ENCODE measurements at places on chromosomes 13 and 19.

- H3K4me3 ChIP-seq = peak overlapping the region; percentile 98
- peaks cover 51% of the 10 kb centered on the region for H3K36me3 ChIP-seq
- no peaks in the 10 kb centered on the region for H3K27me3 ChIP-seq
- H3K27ac ChIP-seq = peak overlapping the region; percentile 96
- peak; percentile 74 for DNase-seq
- H3K4me1 ChIP-seq = peaks cover 54% of the 10 kb centered on the region
These were observed 4.8 kb downstream of the PPP6R1 start for GRCh38 chr19:55253842-55254624.

GRCh38 chr13:40031031-40031430 is 375.6 kb downstream of the COG6 start:
- H3K27me3 ChIP-seq = no peaks in the 10 kb centered on the region
- H3K4me3 ChIP-seq = no peak overlapping the region

- H3K27ac ChIP-seq = peak overlapping the region; percentile 100
- H3K36me3 ChIP-seq = peaks cover 4% of the 10 kb centered on the region
- H3K4me3 ChIP-seq = peak overlapping the region; percentile 93
These were observed 676 bp downstream of the BRCA2 start for GRCh38 chr13:32316028-32316339.

DNA sequence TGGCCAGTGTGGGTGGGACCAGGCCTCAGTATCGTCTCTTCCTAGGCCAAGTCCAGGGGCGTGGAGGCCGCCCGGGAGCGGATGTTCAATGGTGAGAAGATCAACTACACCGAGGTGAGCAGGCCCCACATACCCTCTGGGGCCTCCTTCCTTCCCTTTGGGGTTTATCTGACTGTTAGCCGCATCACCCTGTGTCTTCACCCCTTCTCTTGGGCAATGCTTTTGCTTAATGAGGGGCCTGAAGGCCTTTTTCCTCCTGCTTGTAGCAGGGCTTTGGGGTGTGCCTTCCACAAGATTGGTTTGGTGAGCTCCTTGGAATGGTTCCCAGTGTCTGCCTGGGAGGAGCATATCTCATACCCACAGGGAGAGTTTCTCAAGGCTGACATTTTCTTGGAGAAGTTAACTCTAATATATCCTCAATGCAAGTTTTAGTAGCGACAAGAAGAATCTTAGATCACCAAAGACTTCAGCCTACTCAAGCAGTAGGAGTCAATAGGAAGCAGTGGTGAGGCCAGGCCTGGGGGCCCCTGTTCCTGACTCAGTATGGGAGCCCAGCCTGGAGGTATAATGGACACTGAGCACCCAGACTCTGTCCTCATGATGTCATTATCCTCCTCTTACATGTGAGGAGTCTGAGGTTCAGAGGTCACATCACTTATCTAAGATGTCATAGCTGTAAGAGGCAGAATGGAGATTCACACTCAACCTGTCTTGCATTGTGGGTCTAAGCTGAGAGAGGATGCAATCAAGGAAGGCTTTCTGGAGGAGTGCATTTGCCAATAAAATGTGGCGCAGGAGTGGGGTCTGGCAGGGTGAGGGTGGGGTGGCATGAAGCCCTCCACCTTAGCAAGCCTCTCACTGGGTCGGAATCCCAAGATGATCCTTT is 2.0 kb downstream of the GPI start:
- H3K27ac ChIP-seq = no peak overlapping the region
- H3K27me3 ChIP-seq = no peaks in the 10 kb centered on the region
- H3K4me1 ChIP-seq = peaks cover 23% of the 10 kb centered on the region
- H3K36me3 ChIP-seq = peaks cover 41% of the 10 kb centered on the region
- H3K4me3 ChIP-seq = peak overlapping the region; percentile 58
- no peak for DNase-seq

- peaks cover 28% of the 10 kb centered on the region for H3K27me3 ChIP-seq
- no peak overlapping the region for H3K4me3 ChIP-seq
- peaks cover 2% of the 10 kb centered on the region for H3K36me3 ChIP-seq
These were observed 50.8 kb downstream of the RFX2 start for GRCh38 chr19:6059396-6059947.

GRCh38 chr19:48795685-48796070 is 15.2 kb downstream of the BCAT2 start:
- no peaks in the 10 kb centered on the region for H3K27me3 ChIP-seq
- peaks cover 27% of the 10 kb centered on the region for H3K36me3 ChIP-seq
- peak overlapping the region; percentile 89 for H3K4me3 ChIP-seq
- no peak for DNase-seq
- peaks cover 15% of the 10 kb centered on the region for H3K4me1 ChIP-seq

DNA sequence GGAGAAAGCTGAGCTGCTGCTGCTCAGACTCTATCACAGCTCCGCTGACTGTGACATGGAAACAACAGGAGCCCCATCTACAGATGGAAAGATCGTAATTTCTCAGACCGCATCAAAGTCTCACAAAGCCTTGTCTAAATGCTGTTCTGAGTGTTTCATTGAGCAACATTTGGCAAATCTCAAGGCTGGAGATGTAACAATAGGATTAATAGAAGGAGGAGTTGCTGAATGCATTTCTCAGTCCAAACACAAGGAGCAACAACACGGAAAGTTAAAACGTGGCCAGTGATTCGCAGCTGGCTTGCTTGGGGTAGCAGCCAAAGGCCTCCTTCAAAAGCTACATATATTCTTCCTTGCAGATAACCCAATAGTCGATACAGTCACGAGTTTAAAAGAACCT is 55.7 kb downstream of the MRPL57 start:
- H3K27ac ChIP-seq = no peak overlapping the region
- H3K4me3 ChIP-seq = no peak overlapping the region
- H3K36me3 ChIP-seq = no peaks in the 10 kb centered on the region
- DNase-seq = no peak

- peaks cover 14% of the 10 kb centered on the region for H3K4me1 ChIP-seq
- no peak overlapping the region for H3K4me3 ChIP-seq
- H3K36me3 ChIP-seq = peaks cover 4% of the 10 kb centered on the region
- peaks cover 18% of the 10 kb centered on the region for H3K27me3 ChIP-seq
These were observed 86.2 kb downstream of the IRS2 start for GRCh38 chr13:109700176-109700575.

DNA sequence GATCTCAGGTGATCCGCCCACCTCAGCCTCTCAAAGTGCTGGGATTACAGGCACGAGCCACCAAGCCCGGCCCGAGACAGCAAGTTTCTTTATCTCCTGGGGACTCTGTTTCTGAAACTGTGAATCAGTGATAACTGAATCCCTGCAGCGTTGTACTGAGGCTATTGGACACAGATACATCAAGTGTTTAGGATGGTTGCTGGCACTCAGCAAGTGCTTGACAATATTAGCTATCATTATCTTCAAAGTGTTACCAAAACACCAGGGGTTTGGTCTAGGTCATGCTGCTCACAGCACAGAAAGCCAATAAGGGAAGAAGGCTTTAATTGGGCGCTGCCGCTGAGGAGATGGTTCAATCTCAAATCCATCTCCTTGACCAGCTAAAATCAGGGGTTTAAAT is 20.5 kb upstream of the PNMA8C start:
- H3K4me1 ChIP-seq = no peaks in the 10 kb centered on the region
- no peaks in the 10 kb centered on the region for H3K36me3 ChIP-seq
- peaks cover 6% of the 10 kb centered on the region for H3K27me3 ChIP-seq

- no peak overlapping the region for H3K27ac ChIP-seq
- no peaks in the 10 kb centered on the region for H3K27me3 ChIP-seq
- H3K4me3 ChIP-seq = no peak overlapping the region
- DNase-seq = no peak
- H3K4me1 ChIP-seq = peaks cover 6% of the 10 kb centered on the region
These were observed 57.2 kb downstream of the ZMYM2 start for GRCh38 chr13:20015763-20016162.

GRCh38 chr19:5625641-5626040 is 2.8 kb downstream of the SAFB start:
- H3K27me3 ChIP-seq = no peaks in the 10 kb centered on the region
- peak overlapping the region; percentile 78 for H3K27ac ChIP-seq
- peaks cover 52% of the 10 kb centered on the region for H3K36me3 ChIP-seq
- no peak for DNase-seq
- peaks cover 39% of the 10 kb centered on the region for H3K4me1 ChIP-seq

- no peak for DNase-seq
- no peak overlapping the region for H3K4me3 ChIP-seq
- H3K27ac ChIP-seq = no peak overlapping the region
- H3K4me1 ChIP-seq = no peaks in the 10 kb centered on the region
- H3K36me3 ChIP-seq = peaks cover 1% of the 10 kb centered on the region
These were observed 210.1 kb downstream of the TBC1D4 start for GRCh38 chr13:75271846-75272245.

DNA sequence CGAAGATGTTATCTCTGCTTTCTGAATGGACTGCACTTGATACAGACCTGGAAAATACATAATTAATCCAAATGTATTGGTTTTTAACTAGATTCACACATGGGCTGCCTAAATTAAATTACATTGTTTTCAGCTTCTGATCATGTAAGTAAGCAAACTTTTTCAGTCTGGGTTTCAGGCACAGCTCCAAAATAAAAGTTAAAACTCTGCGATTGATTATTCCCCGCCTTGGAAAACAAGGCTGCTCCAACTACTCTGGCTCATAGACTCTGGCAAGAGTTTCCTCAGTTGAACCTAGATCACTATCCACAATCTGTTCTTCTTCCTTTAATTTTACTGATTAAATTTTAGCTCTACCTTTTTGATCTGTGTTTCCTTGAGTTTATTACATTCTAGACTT is 526.0 kb upstream of the SPRY2 start:
- no peaks in the 10 kb centered on the region for H3K4me1 ChIP-seq
- no peaks in the 10 kb centered on the region for H3K36me3 ChIP-seq
- no peak overlapping the region for H3K27ac ChIP-seq
- H3K27me3 ChIP-seq = no peaks in the 10 kb centered on the region

DNA sequence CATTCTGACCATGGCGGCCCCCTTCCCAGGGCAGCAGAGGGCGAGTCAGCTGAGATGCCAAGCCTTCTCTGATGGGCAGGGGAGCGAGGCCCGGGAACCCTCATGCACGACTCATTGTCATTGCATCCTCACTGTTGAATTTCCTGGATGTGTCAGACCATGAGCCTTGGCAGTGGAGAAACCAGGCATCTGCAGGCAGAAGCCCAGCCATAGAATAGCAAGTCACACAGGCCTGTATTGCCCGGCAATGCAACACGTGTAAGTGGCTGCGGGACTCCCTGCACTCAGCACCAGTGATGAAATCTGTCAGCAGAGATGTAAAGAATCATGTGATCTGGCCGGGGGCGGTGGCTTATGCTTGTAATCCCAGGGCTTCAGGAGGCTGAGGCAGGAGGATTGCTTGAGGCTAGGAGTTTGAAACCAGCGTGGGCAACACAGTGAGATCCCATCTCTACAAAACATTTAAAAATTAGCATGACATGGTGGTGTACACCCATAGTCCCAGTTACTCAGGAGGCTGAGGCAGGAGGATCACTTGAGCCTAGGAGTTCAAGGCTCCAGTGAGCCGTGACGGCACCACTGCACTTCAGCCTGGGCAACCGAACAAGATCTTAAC is 199.7 kb downstream of the KATNAL1 start:
- H3K27me3 ChIP-seq = peaks cover 6% of the 10 kb centered on the region
- DNase-seq = no peak
- no peak overlapping the region for H3K4me3 ChIP-seq
- no peak overlapping the region for H3K27ac ChIP-seq
- H3K4me1 ChIP-seq = peaks cover 3% of the 10 kb centered on the region

DNA sequence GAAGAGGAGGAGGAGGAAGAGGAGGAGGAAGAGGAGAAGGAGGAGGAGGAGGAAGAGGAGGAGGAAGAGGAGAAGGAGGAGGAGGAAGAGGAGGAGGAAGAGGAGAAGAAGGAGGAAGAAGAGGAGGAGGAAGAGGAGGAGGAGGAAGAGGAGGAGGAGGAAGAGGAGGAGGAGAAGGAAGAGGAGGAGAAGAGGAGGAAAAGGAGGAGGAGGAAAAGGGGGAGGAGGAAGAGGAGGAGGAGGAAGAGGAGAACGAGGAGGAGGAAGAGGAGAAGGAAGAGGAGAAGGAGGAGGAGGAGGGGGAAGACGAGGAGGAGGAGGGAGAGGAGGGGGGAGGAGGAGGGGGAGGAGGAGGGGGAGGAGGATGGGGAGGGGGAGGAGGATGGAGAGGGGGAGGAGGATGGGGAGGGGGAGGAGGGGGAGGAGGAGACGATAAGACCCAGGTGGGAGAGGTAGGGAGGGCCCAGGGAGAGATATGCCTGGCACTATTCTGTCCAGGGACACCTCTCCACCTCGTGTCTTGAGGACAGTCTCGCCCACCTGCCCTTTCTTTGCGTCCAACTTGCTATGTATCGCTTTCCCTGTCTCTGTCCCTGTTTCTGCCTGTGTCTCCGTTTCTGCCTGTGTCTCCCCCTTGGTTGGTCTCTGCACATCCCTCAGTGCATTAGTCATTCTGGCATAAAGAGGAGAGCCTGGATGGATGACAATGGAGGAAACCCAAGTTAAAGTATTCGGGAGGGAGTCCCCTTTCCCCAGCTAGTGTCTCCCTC is 7.1 kb upstream of the KLK5 start:
- H3K4me3 ChIP-seq = no peak overlapping the region
- no peaks in the 10 kb centered on the region for H3K4me1 ChIP-seq
- H3K27ac ChIP-seq = no peak overlapping the region
- DNase-seq = no peak
- H3K36me3 ChIP-seq = peaks cover 4% of the 10 kb centered on the region

DNA sequence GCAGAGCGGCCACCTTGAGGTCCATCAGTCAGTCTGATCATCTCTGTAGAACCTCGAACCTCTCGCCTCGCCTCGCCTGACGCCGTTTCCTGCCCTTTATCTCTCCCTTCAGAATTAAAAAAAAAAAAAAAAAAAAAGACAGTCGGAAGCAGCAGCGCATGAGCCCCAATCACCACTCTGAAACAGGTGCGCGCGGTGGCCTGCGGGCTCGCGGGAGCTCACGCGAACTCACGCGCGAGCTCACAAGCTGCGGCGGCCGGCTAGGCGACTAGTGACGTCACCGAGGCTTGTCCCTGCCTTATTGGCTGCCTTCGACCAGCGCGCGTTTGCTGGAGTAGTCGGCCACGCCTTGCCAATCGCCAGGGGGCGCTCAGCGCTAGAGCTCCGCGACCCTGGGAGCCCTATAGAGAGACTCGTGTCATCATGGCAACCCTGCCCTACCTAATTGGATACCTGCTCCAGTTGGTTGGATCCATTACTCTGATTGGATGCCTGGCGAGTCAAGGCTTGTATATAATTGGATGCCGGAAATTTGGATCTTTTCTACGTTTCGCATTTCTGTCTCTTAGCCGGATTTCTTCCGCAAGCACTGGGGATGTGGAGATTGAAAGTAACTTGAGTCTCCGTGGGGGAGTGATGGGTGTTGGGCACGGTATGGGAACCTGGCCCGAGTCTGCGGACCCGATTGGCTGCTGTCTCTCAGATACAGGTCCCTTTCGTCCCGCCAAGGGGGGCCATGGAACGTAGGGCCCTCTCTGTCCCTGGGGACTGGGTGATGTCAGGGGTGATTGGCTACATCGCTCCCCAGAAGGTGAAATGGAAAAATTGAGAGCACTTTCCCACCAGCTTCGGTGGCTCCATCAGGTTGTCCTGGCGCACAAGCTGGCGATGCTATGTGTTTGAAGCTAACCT is 31.6 kb downstream of the SYT3 start:
- peak overlapping the region; percentile 73 for H3K4me3 ChIP-seq
- peaks cover 8% of the 10 kb centered on the region for H3K36me3 ChIP-seq
- peak; percentile 91 for DNase-seq
- peak overlapping the region; percentile 59 for H3K27ac ChIP-seq
- peaks cover 21% of the 10 kb centered on the region for H3K4me1 ChIP-seq
